ENCODE measurements at places on chromosomes 6 and 20.

DNA sequence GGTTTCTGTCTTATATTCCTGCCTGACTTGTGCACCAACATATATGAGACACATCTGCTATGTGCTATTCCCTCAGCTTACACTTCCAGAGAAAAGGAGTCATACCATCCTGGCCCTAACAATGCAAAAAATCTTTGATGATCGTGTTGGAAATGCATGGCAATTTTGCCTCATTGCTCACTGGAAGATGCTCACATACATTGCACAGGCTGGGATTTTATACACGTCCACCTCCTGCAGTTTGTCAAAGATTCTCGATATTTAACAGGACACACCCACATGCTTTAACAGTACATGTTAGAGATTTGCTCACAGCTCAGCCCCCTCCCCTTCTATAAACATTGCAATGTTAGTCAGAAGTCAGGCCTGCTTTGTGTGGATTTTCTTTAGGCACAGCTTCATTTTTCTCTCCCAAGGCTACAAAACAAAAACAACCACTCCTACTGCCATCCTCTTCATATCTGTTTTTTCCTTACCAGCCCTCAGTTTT lies 66.1 kb downstream of the ADGB start:
- DNase-seq: no peak

DNA sequence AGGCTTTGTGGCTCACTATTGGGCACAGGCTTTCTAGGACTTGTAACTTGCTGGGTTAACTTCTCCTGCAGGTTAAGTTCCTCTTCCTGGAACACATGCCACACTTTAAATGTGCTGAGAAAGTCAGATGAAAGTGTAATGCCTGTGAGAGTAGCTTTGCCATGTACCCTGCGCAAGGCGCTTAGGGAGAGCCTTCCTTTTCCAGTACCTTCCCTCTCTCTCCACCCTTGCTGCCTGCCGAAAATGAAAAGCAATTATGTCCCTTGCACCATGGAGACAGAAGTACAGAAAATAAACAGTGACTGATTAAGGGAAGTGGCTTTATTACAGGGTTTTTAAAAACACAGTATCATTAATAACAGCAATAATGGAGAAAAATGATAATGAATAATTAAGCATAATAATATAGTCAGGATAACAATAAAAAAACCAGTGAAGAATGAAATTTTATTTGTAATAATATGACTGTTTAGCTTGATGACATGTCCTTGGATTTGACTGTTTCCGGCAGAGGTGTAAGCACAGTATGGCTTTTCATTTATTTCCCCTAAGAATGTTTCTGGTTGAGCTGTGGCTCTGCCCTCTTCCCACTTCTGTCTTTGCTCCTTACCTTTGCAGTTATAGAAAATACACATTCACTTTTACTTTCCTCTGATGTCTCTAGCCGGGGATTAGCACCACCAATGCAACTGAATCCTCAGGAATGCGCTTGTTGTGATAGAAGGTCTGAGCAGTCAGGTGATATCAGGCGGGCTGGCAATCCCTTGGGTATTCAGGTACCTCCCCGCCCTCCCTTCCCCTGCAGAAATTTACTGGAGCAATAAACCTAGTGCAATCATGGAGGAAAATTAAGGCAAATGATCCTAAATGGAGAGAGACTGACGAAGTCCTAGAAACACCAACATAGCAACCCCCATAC lies 472.3 kb upstream of the CITED2 start:
- DNase-seq: no peak

DNA sequence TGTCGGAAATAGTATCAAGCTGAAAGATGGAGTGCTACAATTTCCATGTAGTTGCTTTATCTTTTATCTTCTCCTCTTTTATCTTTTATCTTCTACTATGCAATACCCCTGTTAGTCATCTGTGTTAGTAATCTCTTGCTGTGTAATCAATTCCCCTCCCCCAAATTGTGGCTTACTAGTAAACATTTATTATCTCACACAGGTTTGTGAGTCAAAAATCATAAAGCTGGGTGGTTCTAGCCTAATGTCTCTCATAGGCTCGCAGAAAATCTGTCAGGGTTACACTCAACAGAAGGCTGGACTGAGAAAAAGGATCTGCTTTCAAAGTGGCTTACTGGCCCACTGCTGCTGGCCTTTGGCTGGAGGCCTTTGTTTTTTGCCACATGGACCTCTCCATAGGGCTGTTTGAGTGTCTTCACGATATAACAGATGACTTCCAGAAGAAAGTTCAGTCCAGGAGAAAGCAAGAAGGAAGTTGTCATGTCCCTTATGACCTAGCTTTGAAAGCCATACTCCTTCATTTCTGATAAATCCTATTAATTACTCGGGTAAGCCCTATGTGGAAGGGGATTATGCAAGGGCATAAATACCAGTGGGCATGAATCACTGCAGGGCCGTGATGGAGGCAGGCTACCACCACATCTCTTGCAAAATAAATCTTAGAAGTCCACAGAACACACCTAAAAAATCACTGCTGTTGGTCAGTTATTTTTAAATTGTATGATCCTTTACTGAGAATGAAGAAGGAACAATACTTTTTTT lies 24.5 kb upstream of the PTCHD4 start:
- peak; percentile 32 for DNase-seq

DNA sequence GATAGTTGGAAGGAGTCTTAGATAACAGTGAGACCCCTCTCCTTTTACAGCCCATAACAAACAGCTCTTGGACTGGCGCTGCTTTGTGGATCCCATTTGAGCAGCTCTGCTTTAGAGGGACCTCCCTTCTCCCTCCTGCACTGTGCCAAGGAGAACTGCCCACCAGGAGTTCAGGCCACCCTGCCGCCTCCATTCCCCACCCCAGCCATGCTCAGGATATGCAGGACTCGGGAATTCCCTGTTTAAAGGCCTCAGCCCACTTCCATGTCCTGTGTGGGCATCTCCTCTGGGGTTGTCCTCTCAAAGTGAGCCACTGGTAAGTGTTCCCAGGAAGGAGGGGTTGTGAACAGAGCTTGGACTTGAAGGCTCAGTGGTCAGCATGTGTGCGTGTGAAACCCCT lies 312.6 kb upstream of the RNF24 start:
- DNase-seq: no peak

- no peak for DNase-seq
These were observed 42.8 kb downstream of the SLC35B3 start for GRCh38 chr6:8392569-8392968.

- DNase-seq: no peak
These were observed 45.6 kb upstream of the SMLR1 start for GRCh38 chr6:130781557-130781956.

DNA sequence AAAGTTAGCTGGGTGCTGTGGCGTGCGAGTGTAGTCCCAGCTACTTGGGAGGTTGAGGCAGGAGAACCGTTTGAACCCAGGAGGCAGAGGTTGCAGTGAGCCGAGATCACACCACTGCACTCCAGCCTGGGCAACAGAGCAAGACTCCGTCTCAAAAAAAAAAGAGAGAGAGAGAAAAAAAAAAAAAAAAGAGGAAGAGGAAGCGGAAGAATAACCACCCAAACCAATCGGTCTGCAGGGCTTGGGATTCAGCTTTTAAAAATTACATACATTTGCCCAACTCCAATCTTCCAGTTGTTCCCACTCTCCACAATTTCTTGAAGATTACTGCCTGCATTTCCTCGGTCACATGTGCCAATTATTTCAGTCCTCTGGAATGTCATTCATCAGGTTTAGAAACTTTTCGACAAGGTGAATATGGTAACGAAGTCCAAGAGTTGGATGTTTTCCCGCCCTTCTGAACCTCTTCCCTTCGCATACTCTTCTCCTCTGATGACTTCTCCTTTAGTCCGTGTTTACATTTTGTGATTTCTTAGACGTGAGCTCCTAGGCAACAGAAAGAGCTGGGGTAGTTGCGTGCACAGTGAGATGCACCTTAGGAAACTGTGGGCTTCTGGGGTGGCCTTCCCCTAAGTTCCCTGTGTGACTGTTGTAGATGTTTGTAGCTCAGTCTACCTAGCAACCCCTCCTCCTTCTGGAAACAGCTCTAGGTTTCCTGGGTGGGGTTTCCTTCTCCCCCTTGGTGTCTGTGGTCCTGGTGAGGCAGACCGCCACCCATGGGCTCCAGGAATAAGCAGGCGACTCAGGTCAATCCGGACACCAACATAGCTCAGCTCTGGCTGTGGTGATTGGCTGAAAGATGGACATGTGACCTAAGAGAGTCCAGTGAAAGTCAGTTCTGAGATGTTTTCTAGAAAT lies 63.0 kb upstream of the NCOA3 start:
- DNase-seq: peak; percentile 63

DNA sequence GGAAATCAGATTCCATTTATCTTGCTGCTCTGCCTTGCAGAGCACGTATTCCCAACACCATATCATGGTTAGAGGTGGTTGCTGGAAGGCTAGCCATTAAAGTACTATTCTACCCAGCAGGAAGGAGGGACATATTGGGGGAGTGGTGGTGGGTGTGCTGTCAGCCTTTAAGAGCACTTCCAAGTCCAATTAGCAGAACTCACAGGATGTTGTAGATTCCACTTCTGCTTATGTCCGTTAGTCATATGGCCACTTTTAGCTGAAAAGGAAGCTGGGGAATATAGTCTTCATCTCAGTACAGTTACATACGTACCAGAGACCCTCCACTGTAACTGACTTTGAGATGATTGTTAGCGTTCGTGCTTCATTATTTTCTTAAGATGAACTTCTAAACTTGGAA lies 94.4 kb downstream of the SAMD3 start:
- no peak for DNase-seq

DNA sequence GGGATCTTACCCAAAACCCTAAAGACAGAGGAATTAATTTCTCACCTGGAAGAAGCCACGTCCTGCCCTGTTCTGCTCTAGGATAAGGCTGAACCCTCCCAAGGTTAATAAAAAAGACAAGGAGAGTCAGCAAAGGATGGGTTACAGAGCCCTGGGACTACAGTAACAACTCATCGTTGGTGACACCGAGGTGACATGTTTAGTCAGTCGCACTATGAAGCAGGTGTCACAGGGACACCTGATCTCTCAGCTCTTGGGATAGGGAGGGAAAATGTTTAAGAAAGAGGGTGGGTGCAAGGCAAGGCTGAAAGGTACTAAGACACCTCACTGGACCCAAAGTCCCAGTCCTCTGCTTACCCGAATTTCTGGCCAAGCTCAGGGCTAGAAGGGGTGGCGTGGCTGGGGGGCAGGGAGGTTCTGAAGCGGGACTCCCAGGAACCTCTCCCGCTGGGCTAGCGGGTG lies 562 bp downstream of the MOCS1 start:
- DNase-seq: no peak

GRCh38 chr6:129785756-129786135 lies 75.4 kb downstream of the TMEM244 start:
- no peak for DNase-seq

DNA sequence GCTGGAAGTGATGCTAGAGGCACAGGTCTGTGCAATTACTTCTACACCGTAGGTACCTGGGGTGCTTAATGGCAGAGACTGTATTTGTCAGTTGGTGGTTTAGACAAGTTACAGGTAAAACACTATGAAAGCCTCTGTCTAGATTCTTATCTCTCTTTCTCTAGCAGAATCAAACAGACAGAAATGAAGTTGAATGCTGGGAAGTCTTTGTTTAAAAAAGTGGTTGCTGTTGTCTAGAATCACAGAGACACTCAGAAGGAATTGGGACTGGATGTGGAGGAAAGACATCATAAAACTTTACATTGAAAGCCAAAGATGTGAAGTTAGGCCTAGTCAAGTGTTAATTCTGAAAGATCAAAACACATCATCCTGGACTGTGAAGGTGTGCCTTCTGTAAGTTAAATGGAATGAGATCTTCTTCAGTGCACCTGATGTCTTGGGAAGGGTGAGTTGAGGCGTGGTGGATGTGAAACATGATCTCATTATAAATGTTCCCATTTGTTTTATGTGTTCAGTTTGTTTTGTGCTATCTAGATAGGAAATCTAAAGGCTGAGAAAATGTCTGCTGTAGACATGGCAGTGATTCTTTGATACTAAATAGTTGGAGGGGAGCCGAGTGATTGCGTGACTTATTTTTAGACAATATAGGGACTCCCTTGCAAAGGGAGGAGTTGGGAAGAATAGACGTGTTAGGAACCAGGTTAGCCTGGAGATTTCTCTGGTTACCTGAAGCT lies 290.2 kb downstream of the SOX4 start:
- DNase-seq: no peak

DNA sequence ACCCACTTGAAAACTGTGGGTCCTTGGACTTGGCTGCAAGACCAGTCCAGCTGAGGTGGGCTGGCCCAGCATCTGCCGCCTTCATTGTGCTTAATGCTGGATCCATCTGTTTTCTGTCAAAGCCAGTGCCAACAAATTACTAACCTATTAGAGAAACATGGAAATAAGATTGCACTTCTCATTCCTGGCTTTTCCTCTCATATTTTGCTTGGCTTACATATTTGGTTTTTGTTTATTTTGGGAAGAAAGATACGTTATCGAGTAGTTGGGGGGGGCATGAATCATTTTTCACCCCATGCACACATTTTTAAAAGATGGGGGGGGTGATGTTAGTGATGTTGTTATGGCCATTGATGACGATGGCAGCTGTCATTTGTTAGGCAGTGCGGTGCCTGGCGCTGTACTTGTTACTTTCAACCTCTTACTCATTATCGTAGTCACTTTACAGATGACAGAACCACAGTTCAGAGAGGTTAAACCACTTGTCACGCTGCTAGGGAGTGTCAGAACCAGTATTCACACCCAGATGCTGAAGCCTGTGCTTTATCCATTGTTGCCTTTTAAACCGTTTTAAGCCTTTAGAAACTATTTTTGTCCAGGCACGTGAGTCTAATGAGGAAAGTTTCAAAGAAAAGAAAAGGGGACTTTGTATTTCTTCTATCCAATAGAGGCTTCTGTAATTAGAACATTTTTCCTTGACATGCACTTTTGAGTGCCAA lies 180.0 kb downstream of the TMEM242 start:
- no peak for DNase-seq

DNA sequence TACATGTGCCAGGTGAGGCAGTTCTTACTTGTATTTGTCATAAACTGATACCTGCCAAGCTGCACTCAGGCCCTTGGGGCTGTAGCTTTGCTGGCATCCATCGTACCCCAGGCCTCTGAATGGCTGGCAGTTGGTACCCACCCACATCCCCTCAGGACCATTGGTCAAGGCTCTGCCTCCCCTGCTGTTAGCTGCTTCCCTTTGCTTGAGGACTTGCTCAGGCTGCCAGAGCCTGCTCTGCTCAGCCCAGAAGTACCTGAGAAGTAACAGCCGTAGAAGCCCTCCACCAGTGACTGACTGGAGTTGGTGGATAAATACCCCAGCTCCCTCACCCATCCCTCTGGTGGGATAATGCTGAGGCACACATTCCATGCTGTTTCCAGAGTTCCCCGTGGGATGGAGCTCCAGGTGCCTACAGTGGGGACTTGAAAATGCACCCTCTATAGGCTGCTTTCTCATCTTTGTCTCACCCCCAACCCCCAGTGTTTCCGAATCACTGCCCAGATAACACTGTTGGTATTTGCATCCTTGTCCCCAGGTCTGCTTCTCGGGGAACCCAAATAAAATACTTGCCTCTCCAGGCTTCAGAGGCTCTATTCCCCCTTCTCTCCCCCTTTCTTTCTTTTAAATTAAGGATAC lies 7.3 kb downstream of the EBF4 start:
- no peak for DNase-seq

DNA sequence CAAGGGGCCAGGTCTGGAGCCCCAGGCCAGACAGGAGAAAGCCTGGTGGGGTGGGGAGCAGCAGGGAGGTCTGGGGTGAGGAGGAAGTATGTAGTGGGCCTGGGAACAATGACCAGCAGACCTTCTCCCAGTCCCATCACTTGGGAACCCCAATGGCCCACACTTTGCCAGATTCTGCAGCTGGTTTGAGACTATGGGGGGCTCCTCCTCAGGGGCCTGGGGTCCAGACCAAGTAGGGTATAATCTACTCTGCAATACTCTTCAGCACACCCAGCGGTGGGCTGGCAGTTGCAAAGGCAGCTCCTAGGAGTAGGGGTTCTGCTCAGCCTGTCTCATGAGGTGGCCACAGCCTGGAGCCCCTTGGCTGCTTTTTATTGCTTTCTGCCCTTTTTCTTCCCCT lies 52.8 kb downstream of the NPEPL1 start:
- no peak for DNase-seq

Data from Calu3 (cell line).